T-helper 22 cell (primary cell): ENCODE measurements at places on chromosomes 7 and 10.

DNA sequence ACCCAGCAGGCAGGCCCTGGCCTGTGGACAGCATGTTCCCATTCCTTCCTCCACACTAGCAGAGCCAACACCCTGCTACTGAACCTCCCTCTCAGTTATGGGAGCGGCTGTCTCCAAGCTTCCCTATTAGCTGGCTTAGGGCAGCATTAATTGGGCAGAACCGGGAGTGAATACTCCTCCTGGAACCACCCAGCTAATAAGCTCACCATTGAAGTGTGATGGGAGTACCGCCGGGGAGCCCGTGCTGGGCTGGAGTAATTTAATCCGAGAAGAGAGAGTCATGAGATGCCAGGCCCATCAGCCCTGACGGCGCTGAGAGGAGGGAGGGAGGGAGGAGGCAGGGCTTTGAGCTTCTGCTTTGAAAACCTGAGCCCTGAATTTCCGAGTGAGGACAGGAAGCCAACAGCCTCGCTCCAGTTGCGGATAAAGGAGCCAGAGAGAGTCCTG, 31.8 kb upstream of the ELFN1 start:
- DNase-seq: no peak

DNA sequence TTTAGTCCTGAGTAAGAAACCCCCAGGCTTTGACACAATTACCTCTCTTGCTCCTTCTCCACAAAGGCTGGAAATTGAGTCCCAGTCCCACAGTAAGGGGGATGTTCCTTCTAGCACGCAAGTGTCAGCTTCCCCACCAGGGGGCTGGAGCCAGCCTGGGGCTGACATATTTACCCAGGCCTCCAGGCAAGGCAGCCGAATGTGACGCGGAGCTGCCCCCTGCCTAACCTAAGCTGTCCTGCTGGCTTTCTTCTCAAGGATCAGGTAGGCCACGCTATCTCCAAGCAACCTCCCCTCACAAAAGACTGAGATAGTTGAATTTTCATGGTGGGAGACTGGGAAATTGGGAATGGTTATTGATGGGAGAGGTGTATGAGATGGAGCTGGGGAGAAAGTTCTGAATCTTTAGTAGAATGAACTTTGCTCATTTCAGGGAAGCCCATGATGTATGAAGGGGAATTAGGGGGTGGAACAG, 19.2 kb upstream of the BMPER start:
- DNase-seq: no peak

- DNase-seq: no peak
These were observed 291.7 kb downstream of the DPP6 start for GRCh38 chr7:154343778-154344412.

DNA sequence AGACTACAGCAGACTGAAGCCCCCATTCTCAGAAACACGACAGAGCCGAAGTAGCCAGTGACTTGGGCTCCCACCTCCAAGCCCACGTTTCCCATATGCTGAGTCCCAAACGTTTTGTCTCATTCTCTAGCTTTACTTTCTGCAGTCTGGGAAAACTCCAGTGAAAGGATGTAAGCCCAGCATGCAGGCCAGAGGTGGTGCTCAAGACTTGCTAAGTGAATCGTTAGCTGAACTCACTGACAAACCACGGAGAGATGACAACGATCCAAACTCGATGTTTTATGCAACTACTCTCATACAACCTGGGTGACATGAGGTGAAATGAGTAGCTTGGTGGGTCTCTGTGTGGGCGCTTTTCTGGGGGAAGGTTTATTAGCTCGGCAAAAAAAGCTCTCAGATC, 731.8 kb downstream of the SUGCT start:
- DNase-seq: no peak

- no peak for DNase-seq
These were observed 38.2 kb upstream of the JAKMIP3 start for GRCh38 chr10:132027423-132027983.

GRCh38 chr7:135771961-135772638, 23.5 kb upstream of the FAM180A start:
- DNase-seq: no peak

DNA sequence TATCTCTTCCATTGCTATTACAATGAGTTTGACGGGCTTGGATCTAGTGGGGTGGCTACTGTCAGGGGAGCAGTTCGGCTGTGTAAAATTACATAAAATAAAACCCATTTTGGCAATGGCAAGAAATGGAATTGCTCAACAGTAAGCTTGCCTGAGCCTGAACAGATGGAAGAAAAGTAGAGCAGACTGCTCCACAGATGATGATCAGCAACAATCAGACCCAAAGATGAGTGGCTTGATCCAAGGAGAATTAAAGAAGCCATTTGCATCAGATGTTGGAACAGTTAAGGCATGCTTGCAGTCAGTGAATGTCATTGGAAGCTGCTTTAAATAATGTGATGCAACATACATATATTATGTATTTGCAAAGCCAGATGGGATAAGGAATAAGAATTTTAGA, 256.6 kb upstream of the SMIM30 start:
- no peak for DNase-seq

GRCh38 chr7:27740449-27741086, 606 bp downstream of the TAX1BP1 start:
- DNase-seq: peak; percentile 77

- no peak for DNase-seq
These were observed 10.0 kb upstream of the LRRC4 start for GRCh38 chr7:128041203-128041602.

- DNase-seq: no peak
These were observed 11.1 kb upstream of the INA start for GRCh38 chr10:103265717-103266329.

GRCh38 chr10:10047426-10047825, 970.2 kb upstream of the CELF2 start:
- DNase-seq: no peak

DNA sequence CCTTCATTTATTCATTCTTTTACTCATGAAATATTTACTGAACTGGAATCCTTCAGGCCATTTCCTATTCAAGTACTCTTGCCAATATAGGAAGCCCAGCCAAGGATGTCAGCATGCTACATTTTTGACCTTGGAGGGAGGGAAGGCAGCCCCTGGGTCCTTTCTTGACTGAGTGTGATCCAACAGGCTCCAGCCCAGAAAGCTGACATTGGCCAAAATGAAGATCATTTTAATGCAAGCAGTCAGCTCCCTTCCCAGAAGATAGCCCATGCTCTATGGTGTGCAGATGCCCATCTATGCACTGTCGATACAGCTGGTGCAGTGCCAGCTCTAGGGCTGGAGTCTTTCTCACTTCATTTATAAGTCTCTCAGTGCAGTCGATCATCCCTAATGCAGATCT, 646.0 kb downstream of the KCNMA1 start:
- DNase-seq: no peak

GRCh38 chr7:111092406-111093236, 1.7 kb downstream of the LRRN3 start:
- no peak for DNase-seq

GRCh38 chr10:125781374-125781773, 5.8 kb upstream of the MMP21 start:
- DNase-seq: no peak

DNA sequence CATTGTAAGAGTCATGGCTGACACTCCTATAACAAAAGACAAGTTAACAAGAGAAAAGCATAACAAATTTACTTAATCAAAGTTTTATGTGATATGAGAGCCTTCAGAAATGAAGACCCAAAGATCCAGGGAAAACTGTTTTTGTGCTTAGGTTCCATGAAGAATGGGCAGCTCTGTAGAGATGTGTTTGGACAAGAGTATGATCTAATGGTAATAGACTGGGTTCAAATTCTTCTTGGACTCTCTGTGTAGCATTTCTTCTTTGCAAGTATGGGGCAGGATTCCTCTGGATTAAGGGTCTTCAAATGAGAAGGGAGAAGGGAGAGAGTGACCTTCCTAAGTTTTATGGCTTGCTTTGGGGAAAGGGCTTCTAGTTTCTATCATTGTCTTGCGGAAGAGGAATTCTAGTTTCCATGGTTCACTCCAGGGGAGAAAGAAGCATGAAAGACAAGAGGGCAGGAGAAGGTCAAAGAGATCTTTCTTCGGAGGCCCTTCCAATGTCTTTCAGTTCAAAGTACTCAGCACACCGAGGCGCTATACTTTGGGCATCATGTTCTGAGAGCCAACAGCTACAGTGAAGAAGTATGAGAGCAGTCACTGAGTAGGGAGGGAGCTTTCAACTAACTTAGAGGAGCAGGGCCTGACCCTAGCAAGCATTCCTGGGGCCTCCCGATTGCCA, 15.4 kb downstream of the IFIT3 start:
- no peak for DNase-seq

DNA sequence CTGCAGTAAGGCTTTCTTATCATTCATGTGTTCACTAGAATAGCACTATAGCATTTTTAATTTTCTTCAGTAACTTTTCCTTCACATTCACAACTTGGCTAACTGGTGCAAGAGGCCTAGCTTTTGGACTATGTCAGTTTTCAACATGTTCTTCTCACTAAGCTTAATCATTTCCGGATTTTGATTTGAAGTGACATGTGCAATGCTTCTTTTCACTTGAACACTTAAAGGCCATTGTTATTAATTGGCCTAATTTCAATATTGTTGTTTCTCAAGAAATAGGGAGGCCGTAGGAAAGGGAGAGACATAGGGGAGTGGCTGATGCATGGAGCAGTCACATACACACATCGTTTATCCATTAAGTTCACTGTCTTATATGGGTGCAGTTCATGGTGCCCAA, 151.2 kb upstream of the NFE2L3 start:
- no peak for DNase-seq

GRCh38 chr7:38327637-38328036, 54.2 kb upstream of the TARP start:
- DNase-seq: no peak

DNA sequence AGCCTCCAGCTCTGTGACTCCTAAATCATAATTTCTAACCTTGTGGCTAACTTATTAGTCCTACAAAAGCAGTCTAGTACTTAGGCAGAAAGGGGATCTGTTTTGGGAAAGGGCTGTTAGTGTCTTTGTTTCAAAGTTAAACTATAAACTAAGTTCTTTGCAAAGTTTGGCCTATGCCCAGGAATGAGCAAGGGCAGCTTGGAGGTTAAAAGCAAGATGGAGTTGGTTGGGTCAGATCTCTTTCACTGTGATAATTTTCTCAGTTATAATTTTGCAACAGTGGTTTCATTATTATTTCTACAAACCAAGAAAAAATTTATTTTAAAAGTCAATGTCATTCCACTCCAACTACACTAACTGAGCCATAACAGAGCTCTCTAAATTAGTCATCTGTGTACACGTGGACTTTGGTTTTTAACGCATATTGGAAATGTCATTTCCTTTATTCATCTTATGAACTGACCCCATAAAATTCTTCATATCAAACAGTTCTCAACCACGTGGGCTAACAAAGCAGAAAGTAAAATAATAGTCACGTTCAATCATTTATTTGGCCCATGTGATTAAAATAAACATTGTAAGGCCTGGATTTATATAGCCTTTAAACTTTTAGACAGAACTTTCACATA, 143.2 kb upstream of the C7orf33 start:
- DNase-seq: no peak

- DNase-seq: no peak
These were observed 119.6 kb downstream of the CHN2 start for GRCh38 chr7:29314148-29314547.

- DNase-seq: no peak
These were observed 108.8 kb upstream of the GSDME start for GRCh38 chr7:24866004-24866615.

GRCh38 chr7:157630301-157630853, 293.6 kb downstream of the DNAJB6 start:
- DNase-seq: no peak

DNA sequence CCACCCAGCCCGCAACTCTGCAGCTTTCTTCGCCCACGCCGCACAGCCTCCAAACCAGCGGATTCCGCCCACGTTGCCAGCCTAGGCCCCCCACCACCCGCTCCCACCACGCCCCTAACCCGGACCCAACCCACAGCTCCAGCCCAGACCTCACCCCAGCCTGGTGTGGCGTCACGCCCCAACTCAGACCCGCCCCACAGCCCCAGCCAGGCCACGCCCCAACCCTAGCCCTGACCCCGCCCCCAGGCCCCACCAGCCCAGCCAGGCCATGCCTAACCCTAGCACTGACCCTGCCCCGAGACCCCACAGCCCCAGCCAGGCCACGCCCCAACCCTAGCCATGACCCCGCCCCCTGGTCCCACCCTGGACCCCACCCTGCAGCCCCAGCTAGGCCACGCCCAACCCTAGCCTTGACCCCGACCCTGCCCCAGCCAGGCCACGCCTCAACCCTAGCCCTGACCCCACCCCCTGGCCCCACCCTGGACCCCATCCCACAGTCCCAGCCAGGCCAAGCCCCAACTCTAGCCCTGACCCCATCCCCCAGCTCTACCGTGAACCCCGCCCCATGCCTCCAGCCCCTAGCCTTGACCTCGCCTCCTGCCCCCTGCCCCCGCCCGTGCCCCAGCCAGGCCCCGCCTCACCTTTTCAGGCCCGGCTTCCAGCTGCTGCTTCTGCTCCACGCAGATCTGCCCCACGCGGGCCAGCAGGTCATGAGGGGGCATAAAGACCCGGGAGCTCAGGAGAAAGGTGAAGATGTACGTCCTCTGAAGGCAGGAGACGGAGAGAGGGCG, 64.0 kb downstream of the RASGEF1A start:
- peak; percentile 34 for DNase-seq

- no peak for DNase-seq
These were observed 184.3 kb upstream of the ITGB1 start for GRCh38 chr10:33142295-33142694.

GRCh38 chr7:87154166-87154565, 1.9 kb downstream of the DMTF1 start:
- no peak for DNase-seq

- no peak for DNase-seq
These were observed 496.9 kb upstream of the CELF2 start for GRCh38 chr10:10520491-10521385.

- DNase-seq: no peak
These were observed 236.9 kb downstream of the REEP3 start for GRCh38 chr10:63758080-63758479.

- no peak for DNase-seq
These were observed 62.2 kb downstream of the LANCL2 start for GRCh38 chr7:55427342-55427741.

DNA sequence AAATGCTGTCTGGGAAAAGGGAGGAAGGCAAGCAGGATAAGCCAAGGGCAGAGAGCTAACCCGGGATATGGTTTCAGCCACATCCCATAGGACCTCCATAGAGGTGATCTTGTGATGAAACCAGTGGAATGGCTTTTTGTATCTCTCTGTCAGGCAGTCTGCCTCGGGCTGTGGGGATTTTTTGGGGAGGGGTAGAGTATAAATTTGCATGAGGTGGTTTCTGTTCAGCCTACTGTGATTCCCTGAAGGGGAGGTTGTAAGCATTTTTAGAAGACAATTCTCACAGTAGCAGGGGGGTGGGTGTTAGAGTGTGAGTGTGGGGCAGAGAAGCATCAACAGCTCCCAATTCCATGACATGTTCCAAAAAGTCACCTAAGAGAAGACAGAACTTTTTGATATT, 11.8 kb downstream of the OR9A2 start:
- no peak for DNase-seq

DNA sequence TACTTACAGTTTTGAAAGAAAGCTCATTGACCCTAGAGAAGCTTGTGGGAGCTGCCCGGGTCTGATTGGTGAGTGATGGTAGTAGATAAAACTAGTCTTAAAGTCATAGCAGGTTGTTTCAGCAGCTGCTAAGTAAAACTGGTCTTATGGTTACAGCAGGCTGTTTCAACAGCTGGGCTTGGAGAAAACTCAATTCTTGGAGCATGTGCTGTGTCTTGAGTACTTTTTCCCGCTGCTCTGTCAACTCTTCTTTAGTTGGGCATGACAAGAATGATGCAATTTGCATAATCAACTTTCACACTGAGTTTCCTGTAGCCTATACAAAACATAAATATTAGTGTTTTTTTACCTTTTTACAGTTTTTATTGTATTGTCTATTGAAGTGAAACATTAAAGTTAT, 707.9 kb downstream of the AUTS2 start:
- DNase-seq: no peak
